ENCODE measurements at places on chromosomes 11 and 22.

DNA sequence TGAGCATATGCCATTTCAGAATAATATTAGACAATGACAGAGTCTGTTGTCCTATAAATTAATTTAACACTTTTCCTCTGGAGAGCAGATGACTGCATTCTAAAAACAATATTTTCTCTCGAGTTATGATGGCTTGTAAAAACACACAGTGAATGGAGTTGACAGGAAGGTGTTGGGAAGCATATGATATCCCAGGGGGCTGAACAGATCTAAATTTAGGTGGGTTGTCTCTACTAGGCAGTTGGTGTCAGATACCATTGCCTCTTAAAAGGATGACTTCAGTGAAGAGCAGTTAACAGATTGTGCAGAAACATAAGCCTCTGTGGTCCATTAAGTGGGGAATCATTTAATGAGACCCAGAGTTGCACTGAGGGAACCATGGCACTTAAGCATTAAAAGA is 30.7 kb downstream of the SVIP start:
- no peak for DNase-seq

GRCh38 chr11:85826116-85826855 is 15.3 kb upstream of the SYTL2 start:
- DNase-seq = no peak

DNA sequence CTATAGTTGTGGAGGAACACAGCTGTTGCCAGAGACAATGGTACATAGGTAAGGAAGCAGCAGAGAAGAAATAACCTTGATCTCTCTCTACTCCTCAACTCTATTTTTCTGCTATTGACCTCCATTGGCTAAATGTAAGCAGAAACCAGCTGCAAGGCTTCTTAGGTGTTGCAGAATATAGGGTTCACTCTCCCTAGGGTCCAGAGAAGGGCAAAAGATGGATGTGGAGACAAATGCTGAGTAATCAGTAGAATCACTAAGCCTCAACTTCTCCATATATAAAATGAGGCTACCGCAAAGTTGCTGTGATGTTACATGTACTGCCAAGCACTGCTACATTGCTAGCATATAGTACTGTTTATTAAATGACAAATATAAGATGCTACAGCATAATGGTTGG is 120.6 kb downstream of the PDE3B start:
- DNase-seq = no peak

- no peak for DNase-seq
Measured at GRCh38 chr11:128316541-128317227, 270.7 kb downstream of the ETS1 start.

DNA sequence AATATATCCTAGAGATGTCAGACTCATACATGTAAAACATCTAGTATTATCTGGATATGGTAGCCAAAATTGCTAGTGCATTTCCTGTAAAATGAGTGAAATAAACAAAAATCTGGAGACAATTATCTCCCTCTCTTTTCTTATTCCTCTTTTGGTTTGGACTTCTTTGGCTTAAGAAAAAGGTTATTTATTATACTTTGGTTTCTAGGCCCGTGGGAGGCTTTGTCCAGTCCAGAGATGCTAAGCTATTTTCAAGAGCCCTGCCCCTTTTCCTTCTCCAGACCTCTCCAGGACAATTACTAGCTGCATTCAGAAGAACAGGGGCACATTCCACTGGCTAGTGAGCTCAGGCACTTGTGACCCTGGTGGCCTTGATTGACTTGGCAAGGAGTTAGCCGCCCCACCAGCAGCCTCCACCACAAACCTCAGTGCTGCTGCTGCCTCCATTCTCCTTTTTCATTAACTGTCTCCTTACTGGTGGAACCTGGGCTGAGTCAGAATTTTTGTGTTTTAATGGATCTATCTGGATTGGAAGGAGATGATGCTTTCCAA is 747.3 kb upstream of the TENM4 start:
- no peak for DNase-seq

- no peak for DNase-seq
Measured at GRCh38 chr11:130487924-130488815, 39.7 kb downstream of the ADAMTS15 start.

GRCh38 chr11:67240576-67241389 is 25.5 kb upstream of the GRK2 start:
- DNase-seq = no peak

DNA sequence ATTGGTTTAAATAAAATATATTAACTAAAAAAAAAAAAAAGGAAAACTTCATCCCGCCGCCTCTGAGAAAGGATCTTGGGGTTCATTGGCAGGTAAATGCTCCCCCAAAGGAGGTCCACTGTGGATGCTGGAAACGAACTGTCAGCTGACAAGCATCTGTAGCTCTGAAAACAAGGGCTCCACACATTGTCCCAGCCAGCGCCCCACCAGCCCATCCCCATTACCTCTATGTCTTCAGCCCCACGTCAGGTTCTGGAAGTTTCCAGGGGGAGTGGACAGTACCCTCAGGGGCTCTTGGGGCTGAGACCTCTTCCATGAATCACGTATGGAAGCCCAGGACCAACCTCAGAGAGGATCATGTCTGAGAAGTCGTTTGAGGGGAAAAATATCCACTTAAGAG is 66.4 kb upstream of the WNT7B start:
- DNase-seq = no peak

DNA sequence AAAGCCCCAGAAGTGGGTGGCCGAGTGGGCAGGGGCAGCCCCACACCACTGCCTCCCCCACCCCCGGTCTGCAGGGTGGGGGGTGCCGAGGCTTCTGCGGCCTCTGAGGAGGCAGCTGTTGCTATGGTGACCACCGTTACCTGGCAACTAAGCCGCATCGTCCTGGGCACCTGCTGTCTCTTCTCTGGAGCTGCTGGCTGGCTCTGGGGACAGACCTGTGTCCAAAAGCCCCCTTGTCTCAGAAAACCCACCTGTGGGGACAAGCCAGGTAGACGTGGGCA is 79.9 kb upstream of the PRR5 start:
- no peak for DNase-seq

- no peak for DNase-seq
Measured at GRCh38 chr22:34849965-34850364, 216.0 kb upstream of the ISX start.

- no peak for DNase-seq
Measured at GRCh38 chr11:107856981-107857517, 1.5 kb downstream of the SLC35F2 start.

DNA sequence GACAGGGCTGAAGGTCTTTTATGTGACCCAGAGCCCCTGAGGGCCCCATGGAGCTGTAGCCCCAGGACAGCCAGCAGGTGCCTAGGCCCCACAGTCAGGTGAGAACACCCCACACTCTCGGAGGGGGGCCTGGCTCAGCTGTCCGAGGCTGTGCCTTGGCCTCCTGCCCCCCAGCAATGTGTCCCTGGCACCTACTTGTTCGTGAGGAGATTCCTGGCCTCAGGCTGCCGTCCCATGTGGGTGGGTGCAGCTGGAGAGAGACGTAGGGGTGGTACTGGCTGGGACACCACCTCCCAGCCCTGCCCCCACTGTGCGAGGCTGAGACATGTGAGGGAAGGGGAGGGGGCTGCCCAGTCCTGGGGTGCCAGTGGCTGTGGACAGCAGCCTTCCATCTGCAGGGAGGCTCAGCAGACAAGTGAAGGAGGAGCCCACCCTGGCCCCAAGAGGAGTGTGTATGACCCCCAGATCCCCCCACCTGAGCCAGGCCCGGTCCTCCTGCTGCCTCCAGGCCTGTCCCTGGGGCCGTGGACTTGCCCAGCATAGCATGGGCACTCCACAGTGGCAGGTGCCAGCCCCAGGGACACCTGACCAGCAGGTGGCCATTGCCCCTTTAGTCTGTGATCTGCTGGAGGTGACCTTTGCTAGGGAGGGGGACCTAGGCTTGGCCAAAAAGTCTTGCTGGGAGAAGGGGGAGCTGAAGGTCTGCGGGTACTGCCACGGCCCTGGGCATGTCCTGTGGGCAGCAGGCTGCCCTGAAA is 17.0 kb downstream of the IL17REL start:
- DNase-seq = no peak

GRCh38 chr11:32919338-32919737 is 26.7 kb downstream of the QSER1 start:
- DNase-seq = no peak

DNA sequence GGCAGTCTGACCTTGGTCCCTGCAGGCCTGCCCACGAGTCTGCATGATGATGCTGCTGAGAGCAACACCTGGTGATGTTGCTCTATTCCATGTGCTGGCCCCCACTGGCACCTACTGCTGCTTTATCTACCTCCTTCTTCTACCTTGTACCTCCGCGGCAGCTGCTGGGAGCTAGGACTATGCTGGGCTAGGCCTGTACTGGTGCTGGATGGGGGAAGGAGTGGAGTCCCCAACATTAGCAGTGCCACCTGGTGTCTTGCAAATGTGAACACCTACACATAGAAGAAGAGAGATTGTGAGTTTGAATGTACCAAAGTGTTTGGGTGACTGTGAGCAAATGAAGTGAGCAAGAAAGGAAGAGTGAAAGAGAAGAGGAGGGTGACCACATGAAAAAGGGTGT is 30.5 kb downstream of the PTPN5 start:
- no peak for DNase-seq

DNA sequence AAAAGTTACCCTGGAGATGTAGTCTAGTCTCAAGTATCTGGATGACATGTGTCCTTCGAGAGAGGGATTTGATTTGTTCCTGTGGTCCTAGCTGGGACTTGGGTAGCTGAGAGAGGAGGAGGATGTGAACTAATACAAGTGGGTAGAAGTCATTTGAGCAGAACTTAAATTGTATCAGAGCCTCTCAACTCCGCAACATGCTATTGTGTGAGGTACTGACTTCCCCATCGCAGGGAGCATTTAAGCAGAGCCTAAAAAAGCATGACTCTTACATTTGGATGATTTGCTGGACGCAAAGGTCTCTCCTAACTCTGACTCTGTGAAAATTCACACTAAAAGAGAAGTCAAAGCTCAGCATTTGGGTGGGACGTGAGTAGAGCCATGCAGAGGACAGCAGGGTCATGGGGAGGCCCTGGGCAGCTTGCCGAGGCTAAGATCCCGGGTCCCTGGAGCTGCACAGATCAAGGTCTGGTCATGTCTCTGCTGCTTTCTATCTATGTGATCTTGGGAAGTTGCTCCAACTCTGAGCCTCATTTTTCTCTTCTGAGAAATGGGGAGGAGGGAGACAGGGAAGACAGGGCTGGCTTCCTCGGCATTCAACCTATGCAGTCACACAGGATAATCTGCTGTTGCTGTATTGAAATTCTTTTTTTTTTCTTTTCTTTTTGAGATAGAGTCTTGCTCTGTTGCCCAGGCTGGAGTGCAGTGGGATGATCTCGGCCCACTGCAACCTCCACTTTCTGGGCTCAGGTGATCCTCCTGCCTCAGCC is 44.9 kb downstream of the CD82 start:
- DNase-seq = no peak

DNA sequence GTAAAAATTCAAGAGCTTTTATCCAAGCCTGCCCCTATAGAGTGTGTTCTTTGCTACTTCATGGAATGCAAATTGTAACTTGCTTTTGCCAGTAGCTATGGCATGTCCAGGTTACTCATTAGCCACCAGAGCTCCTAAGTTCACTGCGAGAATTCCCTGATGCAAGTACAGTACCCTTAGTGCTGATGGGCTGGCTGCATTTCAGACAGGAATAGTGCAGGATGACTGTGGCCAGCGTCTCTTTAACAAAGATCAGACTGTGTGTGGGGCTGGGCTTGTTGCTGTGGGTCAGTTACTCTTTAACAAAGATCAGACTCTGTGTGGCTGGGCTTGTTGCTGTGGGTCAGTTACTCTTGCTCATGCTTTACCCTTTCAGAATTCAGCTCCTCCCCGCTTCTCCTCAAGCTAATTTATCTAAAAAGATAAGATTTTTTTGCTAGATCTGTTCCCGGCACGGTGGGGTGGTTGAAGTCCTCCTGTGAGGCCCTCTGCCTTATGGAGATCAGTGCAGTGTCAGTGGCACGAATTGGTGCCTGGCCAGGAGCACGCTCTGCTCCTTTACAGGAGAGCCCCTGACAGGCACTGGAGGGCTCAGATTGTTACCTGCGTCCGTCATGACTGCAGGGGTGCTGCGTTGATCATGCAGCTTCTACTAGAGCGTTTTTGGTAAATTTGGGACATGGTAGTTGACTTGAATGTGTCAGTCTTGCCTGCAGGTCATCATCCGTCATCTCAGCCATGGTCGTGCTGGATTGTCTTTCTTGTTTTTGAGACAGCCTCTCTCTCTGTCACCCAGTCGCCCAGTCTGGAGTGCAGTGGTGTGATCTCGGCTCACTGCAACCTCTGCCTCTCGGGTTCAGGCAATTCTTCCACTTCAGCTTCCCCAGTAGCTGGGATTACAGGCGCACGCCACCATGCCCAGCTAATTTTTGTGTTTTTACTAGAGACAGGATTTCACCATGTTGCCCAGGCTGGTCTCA is 27.0 kb downstream of the AP2A2 start:
- no peak for DNase-seq

DNA sequence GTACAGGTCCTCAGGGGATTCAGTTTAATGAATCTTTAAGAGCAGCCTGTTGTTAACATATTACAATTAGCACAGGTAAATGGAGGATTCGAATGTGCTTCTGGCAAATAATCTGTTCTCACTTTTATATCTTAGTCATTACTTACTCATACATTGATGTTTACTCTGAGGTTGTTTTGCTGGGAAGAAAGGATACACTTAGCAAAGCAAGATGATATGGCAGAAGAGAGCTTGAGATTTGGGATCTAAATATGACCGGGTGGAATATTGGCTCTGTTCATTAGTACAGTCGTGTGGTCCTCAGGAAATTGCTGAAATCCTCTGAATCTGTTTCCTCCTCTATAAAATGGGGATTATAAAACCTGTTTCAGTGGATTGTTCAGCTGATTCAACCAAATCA is 59.7 kb downstream of the SPON1 start:
- DNase-seq = no peak

- no peak for DNase-seq
Measured at GRCh38 chr11:67119585-67120391, 725 bp downstream of the KDM2A start.

DNA sequence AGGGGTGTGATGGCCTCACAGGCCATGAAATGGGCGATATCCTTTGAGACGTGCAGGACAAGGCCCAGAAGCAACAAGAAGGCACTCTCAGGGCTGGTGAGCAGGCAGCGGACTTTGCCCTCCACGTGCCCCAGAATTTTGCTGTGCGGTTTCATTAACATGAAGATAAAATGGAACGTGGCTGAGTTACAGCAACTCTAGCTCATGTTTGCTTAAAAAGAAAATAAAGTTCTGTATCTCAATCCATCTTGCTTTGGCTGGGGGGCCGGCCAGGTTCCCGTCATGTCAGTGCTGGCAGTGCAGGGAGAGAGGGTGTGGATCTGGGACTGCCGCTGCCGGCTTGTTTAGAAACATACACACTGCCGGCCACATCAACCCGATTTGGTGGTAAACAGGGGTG is 370.1 kb downstream of the OPCML start:
- DNase-seq = no peak

GRCh38 chr11:132549001-132549400 is 983.3 kb downstream of the OPCML start:
- no peak for DNase-seq

All from AG04449 (cell line).